ENCODE measurements at places on chromosomes 1 and 21.

DNA sequence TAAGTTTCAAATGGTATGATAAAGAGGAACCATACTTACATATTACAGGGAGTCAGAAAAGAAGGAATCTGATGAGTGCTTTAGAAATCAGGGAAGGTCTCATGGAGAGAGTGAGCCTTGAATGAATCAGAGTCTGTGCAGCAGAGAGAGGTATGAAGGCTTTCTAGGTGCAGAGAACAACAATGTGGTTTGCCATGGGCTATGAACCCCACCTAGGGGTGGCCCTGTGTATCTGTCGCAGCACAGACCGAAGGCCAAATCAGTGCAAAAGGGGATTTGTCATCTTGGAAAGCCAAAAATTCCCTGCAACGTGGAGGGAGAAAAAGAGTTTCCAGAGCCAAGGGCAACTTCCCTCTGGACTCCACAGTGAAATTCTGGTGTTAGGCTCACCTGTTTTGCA lies 3.5 kb downstream of the PAPPA2 start:
- peak; percentile 2 for DNase-seq

- peak; percentile 92 for DNase-seq
Observed at GRCh38 chr1:21783679-21784603, 992 bp upstream of the USP48 start.

DNA sequence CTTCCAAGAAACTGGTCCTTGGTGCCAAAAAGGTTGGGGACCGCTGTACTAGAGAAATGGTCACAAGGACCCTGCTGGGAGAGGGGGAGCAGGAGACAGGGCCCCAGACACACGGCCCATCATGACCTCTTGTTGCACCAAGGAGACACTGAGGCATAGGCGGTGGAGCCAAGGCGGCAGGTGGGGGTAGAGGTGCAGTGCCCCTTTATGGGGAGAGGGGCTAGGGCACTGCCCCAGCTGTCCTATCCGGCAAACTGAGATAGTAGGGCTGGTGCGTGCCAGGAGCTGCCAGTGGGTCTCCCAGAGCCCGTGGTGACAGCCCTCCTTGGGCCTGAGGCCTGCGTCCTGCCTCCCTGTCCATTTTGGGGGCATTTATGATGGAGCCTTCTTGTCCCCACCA lies 20.3 kb downstream of the TNNT2 start:
- no peak for DNase-seq

- no peak for DNase-seq
Observed at GRCh38 chr1:28577052-28577678, 14.9 kb upstream of the RAB42 start.

DNA sequence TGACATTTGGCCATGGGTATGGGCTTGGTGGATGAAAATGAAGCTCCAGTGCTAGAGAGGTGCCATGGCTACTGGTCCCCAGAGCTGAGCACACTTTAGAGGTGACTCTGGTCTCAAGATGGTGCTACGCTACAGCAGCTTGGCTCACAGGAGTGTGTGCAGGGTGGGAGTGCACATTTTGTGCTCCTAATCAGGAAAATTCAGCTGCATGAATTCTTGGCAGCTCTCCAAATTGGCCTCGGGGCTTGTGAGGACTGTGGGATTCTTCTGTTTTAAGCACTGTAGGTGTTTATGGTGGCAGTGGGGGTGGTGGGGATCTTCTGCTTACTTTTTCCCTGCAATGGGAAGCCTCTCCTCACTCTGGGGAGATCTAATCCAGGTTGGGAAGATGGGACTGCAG lies 17.3 kb upstream of the TIPRL start:
- peak; percentile 13 for DNase-seq

DNA sequence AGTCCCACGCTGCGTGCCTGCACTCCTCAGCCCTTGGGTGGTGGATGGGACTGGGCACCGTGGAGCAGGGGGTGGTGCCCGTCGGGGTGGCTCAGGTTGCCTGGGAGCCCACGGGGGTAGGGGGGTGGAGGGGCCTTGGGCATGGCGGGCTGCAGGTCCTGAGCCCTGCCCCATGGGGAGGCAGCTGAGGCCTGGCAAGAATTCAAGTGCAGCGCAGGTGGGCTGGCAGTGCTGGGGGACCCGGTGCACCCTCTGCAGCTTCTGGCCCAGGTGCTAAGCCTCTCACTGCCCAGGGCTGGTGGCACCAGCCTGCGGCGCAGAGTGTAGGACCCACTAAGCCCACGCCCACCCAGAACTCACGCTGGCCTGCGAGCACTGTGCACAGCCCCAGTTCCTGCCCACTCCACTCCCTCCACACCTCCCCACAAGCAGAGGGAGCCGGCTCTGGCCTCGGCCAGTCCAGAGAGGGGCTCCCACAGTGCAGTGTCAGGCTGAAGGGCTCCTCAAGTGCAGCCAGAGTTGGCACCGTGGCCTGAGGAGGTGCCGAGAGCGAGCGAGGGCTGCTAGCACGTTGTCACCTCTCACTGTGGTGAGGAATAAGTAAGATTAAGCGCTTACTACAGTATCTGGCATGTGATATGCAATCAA lies 12.8 kb downstream of the TNNI3K start:
- no peak for DNase-seq

DNA sequence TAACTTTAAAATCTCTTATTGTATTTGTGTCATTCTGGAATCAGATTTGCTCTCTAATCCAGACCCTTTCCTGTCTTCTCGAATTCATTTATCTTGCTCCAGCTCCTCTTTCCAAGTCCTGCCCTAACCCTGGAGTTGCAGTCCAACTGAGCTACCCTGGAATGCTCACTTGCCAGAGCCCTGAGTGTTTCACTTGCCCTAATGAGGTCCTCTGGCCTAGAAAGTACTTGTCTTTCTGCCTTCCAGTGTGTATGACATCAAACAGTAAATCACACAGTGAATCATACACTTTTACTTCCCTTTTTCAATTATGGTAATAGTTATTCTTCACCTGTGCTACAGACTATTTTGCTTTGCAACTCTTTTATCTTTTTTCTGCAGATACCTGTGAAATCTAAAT lies 96.9 kb downstream of the NEK7 start:
- DNase-seq = peak; percentile 69

GRCh38 chr1:42333662-42334239 lies 1.3 kb downstream of the FOXJ3 start:
- DNase-seq = peak; percentile 16

DNA sequence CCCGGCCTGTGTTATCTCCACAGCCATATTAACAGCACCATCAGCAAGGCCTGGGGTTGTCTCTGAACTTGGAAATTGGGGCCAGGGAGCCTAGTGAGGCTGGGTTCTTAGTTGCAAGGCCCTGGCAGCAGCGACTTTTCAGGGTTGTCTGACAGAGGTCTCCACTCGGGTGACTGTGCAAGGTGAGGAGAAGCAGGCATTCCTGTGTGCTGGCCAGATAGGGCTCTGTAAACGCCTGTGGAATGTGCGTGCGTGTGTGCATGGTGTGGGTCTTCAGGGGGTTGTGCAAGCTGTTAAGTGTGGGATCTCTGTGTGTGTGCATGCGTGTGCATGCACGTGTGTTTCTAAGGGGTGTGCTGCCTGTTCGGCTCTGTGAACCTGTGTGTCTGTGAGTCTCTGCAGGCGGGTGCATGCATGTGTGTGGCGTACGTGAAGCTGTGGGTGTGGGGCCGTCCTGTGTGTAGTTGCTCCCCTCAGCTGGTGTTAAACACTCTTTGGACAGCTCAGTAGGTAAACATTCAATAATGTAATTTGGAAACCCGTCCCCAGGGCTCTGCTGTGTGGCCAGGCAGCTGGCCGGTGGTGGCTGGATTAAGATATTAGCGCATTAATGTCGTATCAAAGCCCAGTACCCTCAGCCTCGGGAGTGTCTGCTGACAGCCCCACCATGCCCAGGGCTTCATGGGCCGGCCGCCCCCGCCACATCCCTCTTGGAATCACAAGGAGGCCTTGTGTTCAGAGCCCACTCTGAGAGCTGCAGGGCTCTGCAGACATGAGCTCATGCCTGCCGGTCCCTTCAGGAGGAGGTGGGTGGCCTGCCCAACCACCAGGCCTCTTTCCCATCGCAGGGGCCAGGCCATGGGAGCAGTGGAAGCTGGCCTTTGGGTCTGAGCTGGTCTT lies 189.9 kb downstream of the FOXD2 start:
- no peak for DNase-seq

GRCh38 chr1:205670150-205670446 lies 10.2 kb downstream of the SLC45A3 start:
- no peak for DNase-seq

- no peak for DNase-seq
Observed at GRCh38 chr1:192157067-192157466, 1.2 kb upstream of the RGS18 start.

DNA sequence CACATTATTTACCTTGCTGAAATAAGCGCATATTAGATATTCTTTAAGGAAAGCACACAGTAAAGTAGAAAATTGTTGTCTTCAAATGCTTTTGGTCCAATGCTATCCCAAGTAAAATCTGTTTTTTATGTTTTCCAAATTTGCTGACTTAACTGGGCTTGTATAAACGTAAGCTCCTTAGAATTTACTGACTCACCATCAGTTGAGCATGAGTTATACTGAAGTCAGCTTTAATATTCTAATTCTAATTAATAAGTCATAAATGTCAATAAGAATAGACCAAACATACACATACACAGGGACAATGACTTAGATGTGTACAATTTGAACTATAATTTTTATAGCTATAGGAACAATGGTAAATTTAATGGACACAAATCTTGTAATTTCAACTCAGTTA lies 319.2 kb downstream of the TPR start:
- DNase-seq = peak; percentile 12

GRCh38 chr1:24015221-24016210 lies 35.4 kb upstream of the SRSF10 start:
- DNase-seq = peak; percentile 93

- no peak for DNase-seq
Observed at GRCh38 chr1:174169342-174169741, 10.0 kb downstream of the RABGAP1L start.

All from fibroblast of the aortic adventitia (primary cell).